Endothelial cell (in vitro differentiated cells): ENCODE measurements at places on chromosomes 2 and 18.

DNA sequence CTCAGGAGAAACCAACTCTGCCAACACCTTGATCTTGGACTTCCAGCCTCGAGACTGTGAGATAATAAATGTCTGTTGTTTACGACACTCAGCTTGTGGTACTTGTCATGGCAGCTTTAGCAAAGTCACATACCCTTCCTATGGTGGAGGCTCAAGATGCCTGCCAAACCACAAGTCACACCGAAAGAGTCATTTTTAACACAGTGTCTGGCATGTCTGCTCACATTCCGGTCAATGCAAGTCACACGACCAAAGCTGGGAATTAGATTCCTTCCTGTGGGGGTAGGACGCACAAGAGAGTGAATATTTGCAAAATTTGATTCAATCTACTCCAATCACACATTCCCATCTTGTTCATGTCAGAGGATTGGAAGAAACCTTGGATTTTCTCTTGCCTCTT, 24.6 kb downstream of the KCNE4 start:
- H3K27me3 ChIP-seq, result no peaks in the 10 kb centered on the region
- H3K4me3 ChIP-seq, result no peak overlapping the region
- H3K27ac ChIP-seq, result no peak overlapping the region
- H3K4me1 ChIP-seq, result no peaks in the 10 kb centered on the region
- no peak for DNase-seq

DNA sequence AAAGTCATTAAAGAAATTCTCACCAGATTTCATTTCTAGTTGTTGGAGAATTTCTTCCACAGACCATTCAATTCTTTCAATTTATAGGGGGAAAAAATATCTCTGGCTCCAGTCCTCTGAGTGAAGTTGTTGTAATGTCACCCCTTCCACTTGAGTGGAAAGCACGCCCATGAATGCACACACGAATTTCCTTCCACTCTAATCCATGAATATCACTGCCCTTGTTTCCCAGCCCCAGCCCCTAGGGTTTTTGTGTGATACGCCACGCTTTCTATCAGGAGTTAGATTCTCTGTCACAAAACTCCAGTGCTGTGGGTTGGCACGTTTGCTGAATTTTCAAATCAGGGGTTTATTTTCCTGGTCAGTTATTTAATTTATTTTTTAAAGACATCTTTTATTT, 38.1 kb downstream of the CDCA7 start:
- no peak for DNase-seq
- peaks cover 3% of the 10 kb centered on the region for H3K27me3 ChIP-seq
- H3K36me3 ChIP-seq, result no peaks in the 10 kb centered on the region
- no peak overlapping the region for H3K27ac ChIP-seq
- no peaks in the 10 kb centered on the region for H3K4me1 ChIP-seq

- peaks cover 1% of the 10 kb centered on the region for H3K27me3 ChIP-seq
- no peak overlapping the region for H3K4me3 ChIP-seq
- no peaks in the 10 kb centered on the region for H3K4me1 ChIP-seq
- no peak for DNase-seq
Measured at GRCh38 chr2:200761266-200761665, 50.4 kb upstream of the BZW1 start.

GRCh38 chr2:238042090-238042489, 18.7 kb upstream of the SCLY start:
- H3K4me1 ChIP-seq, result no peaks in the 10 kb centered on the region
- H3K27ac ChIP-seq, result no peak overlapping the region
- no peak for DNase-seq
- peaks cover 64% of the 10 kb centered on the region for H3K36me3 ChIP-seq
- peaks cover 9% of the 10 kb centered on the region for H3K27me3 ChIP-seq

GRCh38 chr2:164044622-164045021, 308.8 kb upstream of the FIGN start:
- no peaks in the 10 kb centered on the region for H3K27me3 ChIP-seq
- H3K4me3 ChIP-seq, result no peak overlapping the region
- H3K27ac ChIP-seq, result no peak overlapping the region
- no peaks in the 10 kb centered on the region for H3K36me3 ChIP-seq
- H3K4me1 ChIP-seq, result no peaks in the 10 kb centered on the region
- DNase-seq, result no peak

GRCh38 chr2:220078439-220078838, 451.0 kb downstream of the SLC4A3 start:
- no peak overlapping the region for H3K4me3 ChIP-seq
- peaks cover 3% of the 10 kb centered on the region for H3K4me1 ChIP-seq

DNA sequence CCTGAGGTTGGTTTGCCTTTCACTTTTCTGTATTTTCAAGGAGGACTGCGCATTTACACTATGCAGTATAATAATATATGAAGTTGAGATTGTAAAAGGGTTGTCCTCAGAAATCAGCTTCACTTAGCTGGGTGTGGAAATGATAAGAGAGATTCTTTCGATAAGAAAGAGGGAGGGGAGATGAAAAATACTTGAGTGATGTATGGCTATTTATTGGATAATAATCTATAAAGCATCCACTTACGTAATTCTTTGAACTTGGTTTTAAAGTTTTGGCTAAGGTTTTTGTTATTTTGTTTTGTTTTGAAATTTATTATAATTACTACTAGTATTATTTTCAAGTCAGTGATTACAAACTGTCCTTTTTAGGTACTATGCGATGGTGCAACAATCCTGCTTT, 40.6 kb downstream of the EFEMP1 start:
- H3K27ac ChIP-seq, result no peak overlapping the region
- no peaks in the 10 kb centered on the region for H3K36me3 ChIP-seq
- H3K4me1 ChIP-seq, result peaks cover 4% of the 10 kb centered on the region
- no peak overlapping the region for H3K4me3 ChIP-seq
- no peak for DNase-seq
- H3K27me3 ChIP-seq, result peaks cover 2% of the 10 kb centered on the region

DNA sequence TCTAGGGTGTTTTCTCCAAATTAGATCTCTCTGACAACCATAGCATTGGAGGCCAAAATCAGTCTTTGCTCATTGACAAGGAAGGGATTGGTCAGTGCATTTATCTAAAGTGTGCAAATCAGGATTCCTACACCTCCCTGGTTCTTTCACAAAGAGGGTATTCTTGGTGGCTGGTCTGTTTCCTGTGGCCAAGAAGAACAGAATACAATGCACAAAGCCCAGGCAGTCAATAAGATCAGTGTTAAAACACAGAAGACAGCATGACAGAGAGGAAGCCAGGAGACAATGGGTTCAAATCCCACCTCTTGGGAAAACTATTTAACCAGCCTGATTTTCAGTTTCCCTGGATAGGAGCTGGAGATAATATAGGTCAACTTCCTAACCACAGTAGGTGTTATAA, 46.1 kb upstream of the THOC1 start:
- peak overlapping the region; percentile 78 for H3K27ac ChIP-seq
- no peak for DNase-seq
- peaks cover 10% of the 10 kb centered on the region for H3K36me3 ChIP-seq
- H3K4me3 ChIP-seq, result no peak overlapping the region
- H3K4me1 ChIP-seq, result peaks cover 48% of the 10 kb centered on the region
- H3K27me3 ChIP-seq, result peaks cover 8% of the 10 kb centered on the region

DNA sequence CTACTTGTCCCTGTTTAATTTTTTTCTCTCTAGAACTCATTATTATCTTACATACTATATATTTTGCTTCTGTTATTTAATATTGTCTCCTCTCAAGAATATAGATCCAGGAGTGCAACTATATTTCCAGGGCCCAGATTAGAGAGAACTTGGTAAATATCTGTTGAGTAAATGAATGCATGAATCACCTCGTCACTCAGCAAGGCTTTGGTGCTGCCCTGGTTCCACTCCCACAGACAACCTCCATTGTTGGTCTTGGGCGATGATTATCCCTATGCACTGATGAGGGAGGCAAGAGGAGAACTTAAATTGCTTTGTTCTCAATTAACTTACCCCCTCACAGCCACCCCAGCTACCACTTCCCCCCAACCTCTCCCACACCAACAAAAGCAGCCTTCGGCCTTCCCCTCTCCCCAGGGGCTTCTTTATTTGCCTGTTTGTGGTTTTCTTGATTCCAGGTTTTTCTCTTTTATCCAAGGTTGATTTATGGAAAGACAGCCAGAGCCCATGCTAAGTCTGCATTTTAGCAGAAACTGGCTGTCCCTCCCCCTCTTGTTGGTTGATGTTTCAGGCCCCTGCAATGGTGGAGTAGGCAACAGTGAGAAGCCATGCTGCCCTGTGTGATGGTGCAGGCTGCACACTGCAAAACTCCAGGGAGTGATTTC, 17.0 kb upstream of the DIPK1C start:
- H3K36me3 ChIP-seq, result no peaks in the 10 kb centered on the region
- no peak overlapping the region for H3K27ac ChIP-seq
- no peaks in the 10 kb centered on the region for H3K4me1 ChIP-seq
- no peaks in the 10 kb centered on the region for H3K27me3 ChIP-seq
- no peak overlapping the region for H3K4me3 ChIP-seq
- no peak for DNase-seq

GRCh38 chr18:48488388-48488850, 50.4 kb upstream of the CTIF start:
- no peak for DNase-seq
- no peaks in the 10 kb centered on the region for H3K36me3 ChIP-seq
- no peak overlapping the region for H3K4me3 ChIP-seq
- no peaks in the 10 kb centered on the region for H3K27me3 ChIP-seq

- no peak overlapping the region for H3K27ac ChIP-seq
- no peaks in the 10 kb centered on the region for H3K27me3 ChIP-seq
- H3K4me1 ChIP-seq, result peaks cover 6% of the 10 kb centered on the region
- H3K36me3 ChIP-seq, result no peaks in the 10 kb centered on the region
Measured at GRCh38 chr2:172000696-172001361, 1.1 kb downstream of the METAP1D start.

GRCh38 chr18:37465958-37466357, 99.6 kb downstream of the CELF4 start:
- H3K4me1 ChIP-seq, result no peaks in the 10 kb centered on the region
- H3K4me3 ChIP-seq, result no peak overlapping the region
- no peak overlapping the region for H3K27ac ChIP-seq
- peaks cover 12% of the 10 kb centered on the region for H3K27me3 ChIP-seq
- no peak for DNase-seq

GRCh38 chr18:69874058-69874457, 73.6 kb downstream of the CD226 start:
- no peaks in the 10 kb centered on the region for H3K36me3 ChIP-seq
- no peak overlapping the region for H3K4me3 ChIP-seq
- no peak overlapping the region for H3K27ac ChIP-seq
- peaks cover 1% of the 10 kb centered on the region for H3K27me3 ChIP-seq
- DNase-seq, result no peak
- no peaks in the 10 kb centered on the region for H3K4me1 ChIP-seq

GRCh38 chr2:120626566-120626965, 109.1 kb upstream of the GLI2 start:
- H3K27me3 ChIP-seq, result peaks cover 15% of the 10 kb centered on the region
- H3K36me3 ChIP-seq, result no peaks in the 10 kb centered on the region
- peaks cover 5% of the 10 kb centered on the region for H3K4me1 ChIP-seq
- no peak overlapping the region for H3K4me3 ChIP-seq
- H3K27ac ChIP-seq, result no peak overlapping the region
- no peak for DNase-seq

DNA sequence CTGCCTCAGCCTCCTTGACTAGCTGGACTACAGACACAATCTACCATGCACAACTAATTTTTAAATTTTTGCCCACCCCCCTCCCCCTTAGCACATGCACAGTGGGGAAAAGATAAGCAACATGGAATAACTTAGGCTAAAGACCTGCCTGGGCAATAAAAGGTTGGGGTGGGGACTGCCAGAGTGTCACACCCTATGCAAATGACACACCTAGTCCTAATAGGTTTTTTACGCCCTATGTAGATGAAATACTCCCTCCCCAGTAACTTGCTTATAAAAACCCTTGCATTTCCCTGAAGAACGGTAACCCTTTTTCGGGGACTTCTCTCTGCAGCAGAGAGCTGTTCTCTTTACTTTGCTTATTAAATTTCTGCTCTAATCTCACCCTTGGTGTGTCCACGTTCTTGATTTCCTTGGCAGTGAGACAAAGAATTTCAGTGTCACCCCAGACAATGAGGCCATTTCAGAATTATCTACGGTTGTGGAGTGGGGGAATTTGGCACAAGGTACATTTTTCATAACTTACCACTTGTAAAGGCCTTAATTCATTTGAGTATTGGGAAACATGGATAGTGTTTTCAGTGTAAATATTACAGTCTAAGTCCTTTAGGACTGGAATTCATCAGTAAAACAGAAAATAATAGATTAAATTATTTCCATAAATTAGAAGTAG, 109.2 kb downstream of the NOL4 start:
- no peaks in the 10 kb centered on the region for H3K36me3 ChIP-seq
- H3K27me3 ChIP-seq, result no peaks in the 10 kb centered on the region
- H3K4me3 ChIP-seq, result no peak overlapping the region
- H3K27ac ChIP-seq, result no peak overlapping the region

DNA sequence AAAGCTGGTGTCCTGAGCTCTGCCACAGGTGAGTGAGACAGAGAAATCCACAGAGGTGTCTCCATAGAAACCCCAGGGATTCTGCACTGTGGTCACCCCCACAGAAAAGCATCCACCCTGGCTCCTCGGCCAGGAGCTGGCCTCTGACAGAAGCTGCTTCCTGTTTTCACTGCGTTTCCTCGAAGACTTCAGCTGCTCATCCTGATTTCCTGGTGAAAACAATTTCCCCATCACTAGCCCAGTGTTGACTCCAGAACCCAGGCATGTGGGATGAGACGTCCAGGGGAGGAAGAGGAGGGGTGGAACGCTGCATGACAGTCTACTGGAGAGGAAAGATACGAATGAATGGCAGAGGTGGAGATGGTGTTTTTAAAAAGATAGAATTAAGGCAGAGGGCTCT, 60.3 kb upstream of the GPR45 start:
- peaks cover 2% of the 10 kb centered on the region for H3K27me3 ChIP-seq
- peak; percentile 28 for DNase-seq
- no peak overlapping the region for H3K4me3 ChIP-seq
- no peaks in the 10 kb centered on the region for H3K36me3 ChIP-seq

DNA sequence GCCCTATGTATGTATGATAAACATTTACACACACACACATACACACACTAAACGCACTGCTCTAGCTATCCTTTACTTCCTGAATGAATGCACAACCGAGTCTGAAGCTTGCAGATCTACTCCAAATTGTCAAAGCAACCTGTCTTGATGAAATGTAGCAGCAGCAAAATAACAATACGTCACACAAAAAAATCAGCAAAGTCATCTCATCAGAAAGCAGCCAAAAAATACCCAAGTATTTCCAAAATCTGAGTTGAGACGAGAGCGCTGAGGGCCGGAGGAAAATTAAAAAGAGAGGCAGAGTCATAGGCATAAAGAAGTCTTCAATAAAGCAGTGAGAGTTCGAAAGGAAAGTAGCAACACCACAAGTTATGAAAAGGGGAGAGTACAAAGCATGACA, 67.7 kb downstream of the ZNF521 start:
- H3K4me3 ChIP-seq, result no peak overlapping the region
- no peak overlapping the region for H3K27ac ChIP-seq
- H3K4me1 ChIP-seq, result peaks cover 10% of the 10 kb centered on the region
- peaks cover 3% of the 10 kb centered on the region for H3K27me3 ChIP-seq

DNA sequence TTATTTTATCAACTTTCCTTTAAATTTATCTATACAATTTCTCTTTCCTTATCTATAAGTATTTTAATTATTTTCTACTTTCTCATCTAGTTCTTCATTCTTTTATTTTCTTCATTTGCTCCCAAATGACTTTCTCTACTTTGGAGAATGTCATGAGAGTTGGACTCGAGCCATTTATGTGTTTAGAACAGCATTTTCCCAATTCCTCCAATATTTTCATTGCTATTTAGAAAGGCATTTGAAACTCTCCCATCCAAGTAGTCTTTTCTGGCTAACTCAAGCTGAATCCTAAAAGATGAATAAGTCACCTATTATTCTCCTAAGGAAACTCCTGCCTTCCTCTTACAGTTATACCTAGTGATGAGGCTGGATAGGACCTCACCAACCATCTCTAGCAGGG, 15.8 kb upstream of the FEZ2 start:
- no peak for DNase-seq
- H3K4me3 ChIP-seq, result no peak overlapping the region
- H3K27me3 ChIP-seq, result peaks cover 1% of the 10 kb centered on the region
- H3K4me1 ChIP-seq, result peaks cover 4% of the 10 kb centered on the region
- H3K36me3 ChIP-seq, result no peaks in the 10 kb centered on the region
